ENCODE measurements at places on chromosomes 13 and 19.

- DNase-seq, result no peak
Measured at GRCh38 chr19:46733690-46734292, 12.1 kb upstream of the FKRP start.

GRCh38 chr19:48149430-48149829 lies 20.7 kb downstream of the LIG1 start:
- DNase-seq, result no peak

DNA sequence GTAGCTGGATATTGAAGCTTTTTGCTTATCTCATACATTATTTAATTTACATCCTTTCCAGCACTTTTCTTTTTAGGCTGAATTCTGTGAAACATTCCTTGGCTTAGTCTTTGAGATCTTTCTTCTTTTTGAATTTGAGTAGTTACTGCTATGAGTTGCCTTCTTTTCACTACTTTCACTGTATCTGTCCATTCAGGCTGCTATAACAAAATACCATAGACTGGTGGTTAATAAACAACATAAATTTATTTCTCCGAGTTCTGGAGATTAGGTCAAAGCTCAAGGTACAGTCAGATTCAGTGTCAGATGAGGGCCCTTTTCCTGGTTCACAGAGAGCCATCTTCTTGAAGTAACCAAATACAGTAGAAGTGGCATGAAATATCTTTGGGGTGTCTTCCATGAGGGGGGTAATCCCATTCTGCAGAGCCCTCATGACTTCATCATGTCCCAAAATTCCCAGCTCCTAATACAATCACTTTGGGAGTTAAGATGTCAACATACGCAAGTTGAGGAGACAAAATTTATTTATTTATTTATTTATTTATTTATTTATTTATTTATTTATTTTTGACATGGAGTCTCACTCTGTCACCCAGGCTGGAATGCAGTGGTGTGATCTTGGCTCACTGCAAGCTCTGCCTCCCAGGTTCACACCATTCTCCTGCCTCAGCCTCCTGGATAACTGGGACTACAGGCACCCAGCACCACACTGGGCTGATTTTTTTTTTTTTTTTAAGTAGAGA lies 15.7 kb downstream of the ZNF846 start:
- no peak for DNase-seq

- DNase-seq, result no peak
Measured at GRCh38 chr13:75489502-75490263, 7.7 kb upstream of the TBC1D4 start.

- no peak for DNase-seq
Measured at GRCh38 chr19:48806818-48807589, 3.8 kb downstream of the BCAT2 start.

GRCh38 chr19:47994209-47994802 lies at the start of gene ELSPBP1:
TSS of gene ELSPBP1 (plus strand) at chr19:47994632. CDS start at chr19:48008668, 14,036 bp downstream.
- no peak for DNase-seq

- DNase-seq, result no peak
Measured at GRCh38 chr13:49098198-49098597, 121.9 kb upstream of the MLNR start.

GRCh38 chr19:15584541-15585115 lies 30.4 kb upstream of the CYP4F8 start:
- peak; percentile 66 for DNase-seq

GRCh38 chr19:30930941-30931706 lies 418.1 kb downstream of the TSHZ3 start:
- DNase-seq, result no peak

DNA sequence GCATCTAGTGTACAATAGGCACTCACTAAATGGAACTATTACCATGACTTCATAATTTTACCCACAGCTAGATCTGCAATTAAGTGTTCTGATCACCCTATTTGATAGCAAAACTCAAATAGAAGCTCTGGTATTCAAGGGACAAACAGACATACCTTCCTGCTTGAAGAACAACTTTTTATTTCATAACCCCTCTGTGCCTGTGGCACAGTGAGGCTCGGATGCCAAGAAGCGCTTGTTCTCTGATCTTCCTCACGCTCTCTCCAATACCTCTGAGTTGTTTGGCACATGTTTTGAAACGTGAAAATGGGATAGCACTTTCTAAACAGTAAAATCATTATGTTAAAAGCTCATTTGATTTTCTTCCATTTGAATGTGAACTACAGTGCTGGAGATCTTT lies 232.0 kb downstream of the KLF5 start:
- no peak for DNase-seq

GRCh38 chr13:48930918-48931317 lies 44.8 kb upstream of the FNDC3A start:
- DNase-seq, result no peak

DNA sequence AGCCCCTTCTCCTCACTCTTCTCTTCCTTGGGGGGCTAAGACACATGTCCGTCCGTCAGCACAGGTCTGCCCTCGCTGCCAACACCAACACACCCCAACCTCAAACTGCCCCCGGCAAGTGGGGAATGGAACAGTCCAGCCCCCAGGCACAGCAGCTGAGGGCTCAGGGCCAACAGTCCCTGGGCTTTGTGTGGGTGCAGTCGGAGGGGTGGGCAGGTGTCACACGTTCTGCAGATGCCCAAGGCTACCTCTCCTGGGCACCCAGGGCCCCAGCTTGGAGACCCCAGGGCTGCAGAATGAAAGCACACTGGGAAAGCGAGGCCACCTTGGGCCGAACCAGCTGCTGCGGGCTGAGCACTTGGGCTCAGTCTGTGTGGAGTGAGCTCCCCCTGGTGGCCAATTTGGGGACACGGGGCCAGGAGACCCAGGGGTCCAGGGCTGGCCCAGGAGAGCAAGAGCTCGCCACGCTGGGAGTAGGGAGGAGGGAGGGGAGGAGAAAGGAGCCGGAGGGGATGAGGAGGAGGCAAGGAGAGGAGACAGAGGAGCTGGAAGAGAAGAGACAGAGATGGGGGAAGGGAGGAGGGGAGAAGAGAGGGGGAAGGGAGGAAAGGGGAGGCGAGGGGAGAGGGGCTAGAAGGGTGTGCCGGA lies 14.0 kb upstream of the ATP8B3 start:
- DNase-seq, result peak; percentile 56

DNA sequence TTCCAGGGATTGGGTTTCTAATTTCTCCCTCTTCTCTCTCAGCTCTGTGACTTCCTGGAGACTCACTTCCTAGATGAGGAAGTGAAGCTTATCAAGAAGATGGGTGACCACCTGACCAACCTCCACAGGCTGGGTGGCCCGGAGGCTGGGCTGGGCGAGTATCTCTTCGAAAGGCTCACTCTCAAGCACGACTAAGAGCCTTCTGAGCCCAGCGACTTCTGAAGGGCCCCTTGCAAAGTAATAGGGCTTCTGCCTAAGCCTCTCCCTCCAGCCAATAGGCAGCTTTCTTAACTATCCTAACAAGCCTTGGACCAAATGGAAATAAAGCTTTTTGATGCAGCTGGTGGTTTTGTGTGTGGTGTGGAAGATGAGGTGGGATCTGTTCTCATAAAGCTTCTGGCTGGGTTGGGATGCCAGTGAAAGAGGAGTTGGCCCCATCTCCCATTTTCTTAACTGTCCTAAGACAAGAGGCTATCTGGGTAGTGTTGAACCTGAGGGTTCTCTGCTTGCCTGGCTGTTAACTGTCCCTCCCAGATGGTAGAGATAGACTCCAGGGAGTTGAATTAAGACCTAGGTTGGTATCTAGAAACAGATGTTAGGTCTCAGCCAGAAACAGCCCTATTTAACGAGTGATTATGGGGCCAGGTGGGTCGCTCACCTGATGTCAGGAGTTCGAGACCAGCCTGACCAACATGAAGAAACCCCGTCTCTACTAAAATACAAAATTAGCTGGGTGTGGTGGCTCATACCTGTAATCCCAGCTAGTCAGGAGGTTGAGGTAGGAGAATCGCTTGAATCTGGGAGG lies 1.6 kb downstream of the FTL start:
- DNase-seq, result no peak

- no peak for DNase-seq
Measured at GRCh38 chr19:42323852-42324654, 1.4 kb upstream of the MEGF8 start.

DNA sequence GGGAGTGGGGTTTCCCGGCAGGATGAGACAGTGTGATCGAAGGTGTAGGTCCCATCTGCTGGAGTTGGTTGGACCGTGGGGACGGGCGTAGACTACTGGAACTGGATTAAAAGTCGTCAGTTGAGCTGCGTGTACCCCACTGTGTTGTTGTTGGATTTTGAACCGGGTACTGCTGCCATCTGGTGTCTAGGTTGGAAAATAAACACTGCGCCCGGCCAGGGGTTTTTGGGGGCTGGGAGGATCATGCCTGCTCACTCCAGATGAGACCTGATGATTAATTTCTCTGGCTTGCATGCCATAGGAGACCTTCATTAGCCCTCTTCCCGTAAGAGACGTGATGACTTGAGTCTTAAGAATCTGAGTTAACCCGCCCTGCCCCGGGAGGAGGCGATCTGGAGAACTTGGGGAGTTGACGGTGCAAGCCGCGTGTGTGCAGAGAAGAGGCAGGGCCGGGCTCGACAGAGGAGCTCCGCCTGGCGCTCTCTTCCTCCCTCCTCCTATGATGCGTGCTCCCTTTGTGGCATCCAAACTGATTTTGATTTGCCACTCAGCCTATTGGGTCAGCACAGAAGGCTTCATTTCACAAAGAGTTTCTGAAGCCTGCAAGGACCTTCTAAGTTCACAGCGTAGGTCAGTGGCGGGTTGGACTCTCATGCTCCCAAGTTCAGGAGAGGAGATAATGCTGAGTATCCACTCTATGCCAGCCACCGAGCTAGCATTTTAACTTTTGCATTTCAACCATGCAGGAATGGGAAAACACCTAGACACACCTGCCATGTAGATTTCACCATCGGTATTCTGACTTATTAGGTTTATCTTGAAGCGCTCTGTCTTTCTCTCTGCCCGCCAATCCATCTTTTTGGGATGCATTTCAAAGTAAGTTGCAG lies 2.7 kb downstream of the UHRF1 start:
- peak; percentile 59 for DNase-seq

GRCh38 chr19:41402010-41402409 lies 4.4 kb downstream of the BCKDHA start:
- DNase-seq, result no peak

DNA sequence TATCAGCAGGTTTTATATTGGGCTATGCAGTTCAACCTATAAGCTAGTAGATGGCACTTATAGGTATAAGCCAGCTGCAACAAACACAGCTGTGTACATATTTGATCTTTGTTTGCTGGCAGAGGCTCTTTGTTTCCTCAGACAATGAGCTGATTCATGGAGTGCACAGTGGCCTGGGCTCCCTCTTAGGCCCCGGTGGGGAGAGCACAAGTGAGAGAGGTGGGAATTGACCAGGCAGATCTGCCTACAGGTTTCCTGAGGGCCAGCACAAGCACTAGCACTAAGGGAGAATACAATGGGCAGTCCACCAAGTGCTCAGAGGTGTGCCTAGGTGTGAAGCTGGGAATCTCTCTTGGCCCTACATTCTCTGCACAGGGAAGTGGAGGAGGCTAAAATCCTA lies 1390.7 kb downstream of the SLITRK5 start:
- DNase-seq, result no peak

DNA sequence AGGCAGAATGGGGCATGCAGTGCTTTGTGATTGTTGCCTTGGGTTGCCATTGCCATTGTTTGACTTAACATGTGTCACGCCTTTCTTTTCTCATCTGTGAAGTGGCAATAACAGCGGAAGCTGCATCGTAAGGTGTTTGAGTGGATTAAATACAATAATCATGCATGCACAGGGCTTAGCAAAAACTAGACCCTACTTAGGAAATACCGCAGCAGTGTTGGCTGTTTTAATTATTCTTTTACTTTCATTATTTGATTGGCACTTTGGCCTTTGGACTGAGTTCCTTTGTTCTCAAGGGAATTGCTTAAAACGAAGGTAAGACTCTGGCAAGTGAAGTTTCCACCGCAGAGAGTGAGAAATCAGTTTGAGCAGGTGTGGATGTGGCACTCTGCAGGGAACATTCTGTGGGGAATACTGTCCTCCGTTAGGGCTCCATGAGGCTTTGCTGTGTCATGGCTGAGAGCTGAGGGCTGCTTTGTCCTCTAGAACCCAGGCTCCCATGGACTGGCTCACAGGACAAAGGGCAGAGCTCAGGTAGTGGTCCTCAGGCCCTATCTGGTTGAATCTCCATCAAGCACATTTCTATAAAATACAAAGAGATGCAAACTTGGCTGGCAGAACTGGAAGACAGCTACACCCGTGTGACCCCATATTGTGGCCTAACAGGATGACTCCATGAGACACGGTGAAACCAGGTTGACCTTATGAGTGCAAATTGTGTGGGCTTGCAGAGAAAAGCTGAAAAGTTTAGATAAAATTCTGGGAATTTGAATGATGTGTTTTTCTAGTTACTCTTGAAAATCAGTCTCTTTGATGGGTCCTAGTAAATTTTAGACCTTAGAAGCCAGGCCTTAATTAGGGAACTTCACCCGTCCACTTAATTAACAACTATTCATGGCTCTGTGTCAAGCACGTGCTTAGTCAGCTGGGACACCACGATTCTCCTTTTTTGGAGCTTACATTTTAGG lies 407.2 kb downstream of the KCNRG start:
- DNase-seq, result no peak

DNA sequence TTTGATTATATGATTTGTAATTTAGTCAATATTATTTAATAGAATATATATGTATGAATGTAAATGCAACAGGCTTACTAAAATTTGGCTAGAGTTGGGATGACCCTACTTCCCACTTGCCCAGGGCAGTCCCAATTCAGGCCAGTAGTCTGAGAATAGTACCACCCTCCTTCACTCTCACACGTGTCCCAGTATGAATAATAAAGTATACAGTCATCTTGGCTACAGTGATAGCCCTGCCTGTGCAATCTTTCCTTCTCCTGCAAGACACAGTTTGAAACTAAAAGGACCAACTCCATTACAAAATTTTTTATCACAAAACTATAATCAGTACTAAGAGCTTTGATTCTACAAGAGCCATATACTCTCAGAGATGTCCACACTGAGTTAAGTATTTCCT lies 76.2 kb downstream of the SACS start:
- DNase-seq, result no peak

- DNase-seq, result no peak
Measured at GRCh38 chr13:18739310-18739709, 442.3 kb downstream of the TUBA3C start.

GRCh38 chr13:95870421-95870820 lies 182.8 kb downstream of the UGGT2 start:
- no peak for DNase-seq

GRCh38 chr19:43441716-43442115 lies 23.7 kb downstream of the LYPD3 start:
- DNase-seq, result no peak
